Activated CD4-positive, alpha-beta T cell treated with anti-CD3 and anti-CD28 coated beads for 24 hours (primary cell): ENCODE measurements at places on chromosomes 1 and 21.
A peak's percentile ranks its signal among the peaks of the same experiment; 100 is the strongest.

DNA sequence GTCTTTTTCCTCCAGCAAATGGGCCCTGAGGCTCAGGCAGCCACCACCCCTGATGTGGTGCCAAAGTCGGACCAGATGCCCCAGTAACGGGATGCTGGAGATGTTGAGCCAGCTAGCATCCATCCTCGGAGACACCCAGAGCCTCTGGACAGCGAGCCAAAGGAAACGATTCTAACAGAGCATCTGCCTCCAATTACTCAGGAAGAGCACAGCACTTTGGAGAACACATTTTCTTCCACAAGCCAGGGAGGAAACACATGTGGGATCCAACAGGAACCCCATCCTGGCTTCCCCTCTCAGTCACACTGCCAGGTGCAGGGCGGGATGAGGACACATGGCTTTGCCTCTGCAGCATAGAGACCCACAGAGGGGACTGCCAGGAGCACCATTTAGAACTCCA is 44.9 kb downstream of the C1orf198 start:
- no peak for DNase-seq

DNA sequence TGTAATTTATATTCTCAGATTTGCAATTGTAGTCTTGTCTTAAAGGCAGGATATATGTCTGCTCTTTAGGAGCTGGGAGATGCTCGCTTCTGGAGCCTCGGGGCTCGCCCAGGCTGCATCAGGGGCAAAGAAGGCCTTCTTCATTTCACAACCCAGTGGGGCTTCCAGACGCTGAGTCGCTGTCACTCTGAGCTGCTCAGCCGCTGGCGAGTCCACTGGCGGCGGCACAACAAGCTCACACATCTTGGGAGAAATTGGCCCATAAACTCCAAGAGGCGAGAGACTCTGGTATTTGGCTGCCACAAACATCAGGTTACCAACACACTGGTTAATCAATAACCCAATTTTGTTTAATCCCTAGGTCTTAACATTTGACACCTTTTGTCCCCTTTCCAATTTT is 216.6 kb downstream of the ATG4C start:
- DNase-seq = no peak

- DNase-seq = no peak
Observed at GRCh38 chr21:33370305-33370704, 32.9 kb upstream of the IFNGR2 start.

- DNase-seq = no peak
Observed at GRCh38 chr1:159067699-159068621, 8.6 kb downstream of the AIM2 start.

DNA sequence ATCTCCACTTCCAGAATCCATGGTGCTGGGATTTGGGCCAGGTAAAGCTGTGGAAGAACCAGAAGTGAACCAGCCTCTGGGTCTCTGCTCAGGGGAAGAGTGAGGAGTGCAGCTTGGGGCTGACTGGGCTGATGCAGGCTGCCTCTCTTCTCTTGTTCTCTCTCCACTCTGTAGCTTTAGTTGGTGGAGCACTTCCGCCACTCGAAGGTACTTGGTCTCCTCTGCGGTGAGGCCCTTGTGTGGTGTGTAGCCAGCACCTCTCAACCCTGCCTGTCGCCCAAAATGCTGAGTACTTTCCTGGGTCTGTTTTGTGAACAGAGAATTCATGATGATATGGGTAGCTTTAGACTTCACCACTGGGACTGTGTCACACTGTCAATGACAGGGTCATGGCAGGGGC is 63.2 kb downstream of the URB2 start:
- DNase-seq = no peak

- no peak for DNase-seq
Observed at GRCh38 chr1:234721476-234722269, 111.7 kb upstream of the IRF2BP2 start.

DNA sequence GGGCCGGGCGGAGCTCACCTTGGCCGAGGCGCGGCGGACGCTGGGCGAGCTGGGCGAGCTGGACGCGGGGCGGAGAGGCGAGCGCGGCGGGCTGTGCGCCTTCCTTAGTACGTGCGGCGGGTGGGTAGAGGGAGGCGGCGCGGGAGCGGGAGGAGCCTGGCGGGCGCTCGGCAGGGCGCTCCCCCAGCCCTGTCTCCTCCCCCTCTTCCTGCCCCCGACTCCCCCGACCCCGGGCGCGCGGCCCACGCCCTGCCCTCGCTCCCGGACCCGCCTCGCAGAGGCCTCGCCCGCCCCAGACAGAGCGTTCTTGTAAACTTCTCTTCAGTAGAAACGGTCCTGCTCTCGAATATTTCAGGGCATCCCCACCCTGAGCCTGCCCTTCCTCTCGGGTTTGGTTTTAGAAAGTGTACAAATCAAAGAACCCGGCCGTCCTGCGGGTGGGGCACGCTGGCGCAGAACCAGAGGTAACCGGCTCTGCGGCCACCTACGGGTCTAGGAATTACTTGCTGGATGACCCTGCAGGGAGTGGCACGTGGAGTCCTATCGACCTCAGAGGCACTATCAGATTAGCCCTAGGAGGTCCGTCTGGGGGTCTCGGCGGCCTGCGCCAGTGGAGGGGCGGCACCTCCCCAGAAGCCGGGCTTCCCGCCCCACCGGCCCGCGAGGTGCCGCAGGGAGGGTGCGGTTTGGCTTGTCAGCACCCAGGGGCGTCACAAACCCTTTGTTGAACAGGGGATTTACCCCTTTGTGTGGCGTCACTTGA is at the start of gene S100A10:
S100A10 (minus strand) TSS at position 126 of the 763 bp plus-strand sequence. CDS start 7,629 bp downstream, outside the sequence.
- DNase-seq = peak; percentile 48
